Ascending aorta (tissue), 2 donors: ENCODE measurements at places on chromosomes 11 and 22. TPM values are rescaled to one million over a fixed set of nuclear protein-coding genes. Genes with fewer than 3 reads are reported as not detected.

GRCh38 chr11:86490582-86490981, 115.9 kb downstream of the CCDC81 start:
- H3K36me3 ChIP-seq: no peaks in the 10 kb centered on the region
- H3K4me3 ChIP-seq: no peak overlapping the region
- no peaks in the 10 kb centered on the region for H3K27me3 ChIP-seq
- H3K27ac ChIP-seq: no peak overlapping the region
- H3K4me1 ChIP-seq: no peaks in the 10 kb centered on the region

- no peak overlapping the region for H3K4me3 ChIP-seq
- H3K27me3 ChIP-seq: no peaks in the 10 kb centered on the region
- no peak overlapping the region for H3K27ac ChIP-seq
- H3K36me3 ChIP-seq: no peaks in the 10 kb centered on the region
- H3K4me1 ChIP-seq: peaks cover 14% of the 10 kb centered on the region
- no peak for DNase-seq
Measured at GRCh38 chr22:24514241-24515026, 19.3 kb downstream of the UPB1 start.

GRCh38 chr11:67627812-67628624, 1.7 kb downstream of the NUDT8 start:
- DNase-seq: no peak
- no peaks in the 10 kb centered on the region for H3K36me3 ChIP-seq
- H3K4me1 ChIP-seq: peaks cover 6% of the 10 kb centered on the region
- no peaks in the 10 kb centered on the region for H3K27me3 ChIP-seq
- no peak overlapping the region for H3K4me3 ChIP-seq

DNA sequence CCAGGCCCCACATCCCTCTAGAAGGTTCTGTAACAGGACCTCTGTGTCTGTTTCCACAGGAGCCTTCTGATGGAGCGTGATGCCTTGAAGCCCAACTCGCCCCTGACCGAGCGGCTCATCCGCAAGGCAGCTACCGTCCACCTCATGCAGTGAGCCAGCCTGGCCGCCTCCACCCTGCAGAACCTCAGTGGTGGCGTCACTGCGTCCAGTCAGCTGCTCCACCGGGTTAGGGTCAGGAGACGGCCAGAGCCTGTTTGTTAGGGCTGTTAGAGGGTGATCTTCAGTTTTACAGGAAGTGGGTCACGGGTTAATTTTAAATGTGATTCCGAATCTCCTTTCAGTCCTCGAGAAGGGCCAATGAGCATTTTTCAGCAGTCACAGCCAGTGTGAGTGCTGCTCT, 3.9 kb upstream of the GTSE1 start:
- no peak for DNase-seq
- peaks cover 18% of the 10 kb centered on the region for H3K36me3 ChIP-seq
- no peak overlapping the region for H3K27ac ChIP-seq
- H3K4me3 ChIP-seq: no peak overlapping the region

GRCh38 chr11:100984668-100985067, 144.9 kb downstream of the PGR start:
- H3K27ac ChIP-seq: no peak overlapping the region
- H3K4me3 ChIP-seq: no peak overlapping the region
- DNase-seq: no peak
- no peaks in the 10 kb centered on the region for H3K27me3 ChIP-seq
- H3K4me1 ChIP-seq: no peaks in the 10 kb centered on the region
- H3K36me3 ChIP-seq: no peaks in the 10 kb centered on the region

- no peak for DNase-seq
- H3K4me1 ChIP-seq: no peaks in the 10 kb centered on the region
- no peaks in the 10 kb centered on the region for H3K36me3 ChIP-seq
- H3K4me3 ChIP-seq: no peak overlapping the region
Measured at GRCh38 chr11:42552786-42553185, 759.0 kb upstream of the API5 start.

DNA sequence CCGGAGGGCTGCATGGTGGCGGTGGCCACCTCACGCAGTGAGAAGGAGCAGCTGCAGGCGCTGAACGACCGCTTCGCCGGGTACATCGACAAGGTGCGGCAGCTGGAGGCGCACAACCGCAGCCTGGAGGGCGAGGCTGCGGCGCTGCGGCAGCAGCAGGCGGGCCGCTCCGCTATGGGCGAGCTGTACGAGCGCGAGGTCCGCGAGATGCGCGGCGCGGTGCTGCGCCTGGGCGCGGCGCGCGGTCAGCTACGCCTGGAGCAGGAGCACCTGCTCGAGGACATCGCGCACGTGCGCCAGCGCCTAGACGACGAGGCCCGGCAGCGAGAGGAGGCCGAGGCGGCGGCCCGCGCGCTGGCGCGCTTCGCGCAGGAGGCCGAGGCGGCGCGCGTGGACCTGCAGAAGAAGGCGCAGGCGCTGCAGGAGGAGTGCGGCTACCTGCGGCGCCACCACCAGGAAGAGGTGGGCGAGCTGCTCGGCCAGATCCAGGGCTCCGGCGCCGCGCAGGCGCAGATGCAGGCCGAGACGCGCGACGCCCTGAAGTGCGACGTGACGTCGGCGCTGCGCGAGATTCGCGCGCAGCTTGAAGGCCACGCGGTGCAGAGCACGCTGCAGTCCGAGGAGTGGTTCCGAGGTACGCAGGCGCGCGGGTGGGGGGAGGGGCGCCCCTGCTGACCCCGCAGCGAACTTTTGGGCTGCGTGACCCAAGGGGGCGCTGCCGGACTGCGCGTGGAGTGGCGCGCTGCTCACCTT, 670 bp downstream of the NEFH start:
- no peak for DNase-seq
- peak overlapping the region; percentile 42 for H3K4me3 ChIP-seq
- H3K36me3 ChIP-seq: no peaks in the 10 kb centered on the region

GRCh38 chr22:32880505-32880892, 79.0 kb downstream of the TIMP3 start:
- H3K4me3 ChIP-seq: no peak overlapping the region
- no peaks in the 10 kb centered on the region for H3K4me1 ChIP-seq
- no peaks in the 10 kb centered on the region for H3K27me3 ChIP-seq

DNA sequence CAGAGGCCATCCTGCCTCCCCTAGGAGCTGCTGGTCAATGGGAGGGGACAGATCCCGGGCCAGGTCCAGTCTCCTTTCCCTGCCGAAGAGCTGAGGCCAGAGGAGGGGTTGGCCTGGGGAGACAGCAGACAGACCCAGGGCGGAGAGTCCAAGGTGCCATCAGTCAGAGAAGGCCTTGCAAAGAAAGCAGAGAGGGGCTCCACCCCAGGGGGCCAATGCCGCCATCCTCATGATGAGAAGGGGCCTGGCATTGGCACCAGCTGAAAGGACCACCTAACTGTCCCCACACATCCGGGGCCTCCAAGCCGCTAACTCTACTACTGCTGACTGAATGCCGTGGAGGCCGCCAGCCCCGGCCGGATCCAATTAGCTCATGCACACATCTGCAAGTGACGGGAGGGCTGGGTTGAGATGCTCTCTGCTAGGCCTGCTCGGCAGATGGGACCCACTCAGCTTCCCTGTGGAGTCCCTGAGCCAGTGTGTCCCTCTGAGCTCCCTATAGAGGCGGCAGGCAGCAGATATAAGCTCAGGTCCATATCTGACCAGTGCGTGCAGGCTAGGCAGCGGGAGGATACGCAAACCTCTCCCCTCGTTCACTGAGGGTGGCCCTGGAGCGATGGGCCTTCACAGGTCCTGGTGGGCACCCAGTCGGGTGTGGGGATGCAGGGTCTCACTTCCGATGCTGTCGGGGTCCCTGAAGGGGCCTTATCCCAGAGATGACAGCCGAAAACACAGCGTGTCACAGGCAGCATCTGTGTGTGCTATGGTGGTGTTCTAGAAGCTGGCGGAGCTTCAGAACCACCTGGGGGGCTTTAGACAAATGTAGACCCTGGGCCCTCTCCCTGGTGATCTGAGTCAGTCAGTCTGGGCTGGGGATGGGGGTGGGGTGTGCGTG, 183.9 kb downstream of the CTTN start:
- H3K27ac ChIP-seq: no peak overlapping the region
- H3K36me3 ChIP-seq: no peaks in the 10 kb centered on the region
- no peak overlapping the region for H3K4me3 ChIP-seq
- no peaks in the 10 kb centered on the region for H3K4me1 ChIP-seq

DNA sequence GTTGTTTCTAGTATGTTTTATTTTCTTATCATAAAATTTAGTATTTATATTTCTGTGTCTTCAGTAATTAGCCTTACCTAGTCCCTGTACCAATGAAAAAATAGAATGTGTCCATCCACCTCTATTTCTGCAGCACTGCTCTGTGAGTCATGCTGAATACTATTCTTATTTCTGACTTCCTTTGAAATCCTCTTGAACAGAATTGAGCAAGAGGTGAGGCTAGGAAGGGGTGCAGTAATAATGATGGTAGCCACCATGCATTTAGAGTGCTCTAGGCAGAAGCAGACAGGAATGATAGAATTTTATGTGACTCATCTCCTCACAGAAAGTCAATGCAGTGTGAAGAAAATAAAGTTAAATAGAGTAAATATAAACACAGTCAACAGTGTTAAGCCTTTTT, 60.0 kb downstream of the OR10A6 start:
- H3K4me1 ChIP-seq: no peaks in the 10 kb centered on the region
- H3K27ac ChIP-seq: no peak overlapping the region
- H3K4me3 ChIP-seq: no peak overlapping the region
- no peak for DNase-seq
- no peaks in the 10 kb centered on the region for H3K36me3 ChIP-seq

DNA sequence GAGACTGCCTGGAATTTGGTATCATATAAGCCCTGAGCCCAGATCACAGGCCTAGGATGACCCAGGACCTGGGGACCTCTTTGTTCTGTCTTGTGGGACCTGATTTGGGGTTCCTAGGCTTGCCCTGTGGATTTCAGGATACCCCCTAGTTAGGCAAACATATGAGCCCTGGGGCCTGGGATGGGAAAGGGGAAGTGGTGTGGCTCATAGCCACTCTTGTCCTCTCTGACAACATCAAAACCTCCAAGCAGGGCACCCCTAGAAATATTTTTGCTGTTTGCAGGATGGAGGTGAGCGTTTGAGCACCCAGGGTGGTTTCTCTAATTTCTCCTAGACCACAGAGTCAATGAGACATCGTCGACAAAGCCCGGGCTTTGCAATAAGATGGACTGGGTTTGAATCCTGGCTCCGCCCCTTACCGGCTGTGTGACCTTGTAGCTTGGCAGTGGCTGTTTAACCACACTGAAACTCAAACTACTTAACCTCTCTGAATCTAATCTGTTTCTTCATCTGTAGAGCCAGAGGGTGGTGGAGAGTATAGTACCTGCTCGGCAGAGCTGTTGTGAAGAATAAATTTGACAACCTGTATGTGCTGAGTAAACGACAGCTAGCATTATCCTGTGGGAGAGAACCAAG, 5.3 kb upstream of the LRRC10B start:
- no peak overlapping the region for H3K4me3 ChIP-seq
- H3K36me3 ChIP-seq: no peaks in the 10 kb centered on the region
- H3K4me1 ChIP-seq: no peaks in the 10 kb centered on the region
- no peak overlapping the region for H3K27ac ChIP-seq
- DNase-seq: no peak

DNA sequence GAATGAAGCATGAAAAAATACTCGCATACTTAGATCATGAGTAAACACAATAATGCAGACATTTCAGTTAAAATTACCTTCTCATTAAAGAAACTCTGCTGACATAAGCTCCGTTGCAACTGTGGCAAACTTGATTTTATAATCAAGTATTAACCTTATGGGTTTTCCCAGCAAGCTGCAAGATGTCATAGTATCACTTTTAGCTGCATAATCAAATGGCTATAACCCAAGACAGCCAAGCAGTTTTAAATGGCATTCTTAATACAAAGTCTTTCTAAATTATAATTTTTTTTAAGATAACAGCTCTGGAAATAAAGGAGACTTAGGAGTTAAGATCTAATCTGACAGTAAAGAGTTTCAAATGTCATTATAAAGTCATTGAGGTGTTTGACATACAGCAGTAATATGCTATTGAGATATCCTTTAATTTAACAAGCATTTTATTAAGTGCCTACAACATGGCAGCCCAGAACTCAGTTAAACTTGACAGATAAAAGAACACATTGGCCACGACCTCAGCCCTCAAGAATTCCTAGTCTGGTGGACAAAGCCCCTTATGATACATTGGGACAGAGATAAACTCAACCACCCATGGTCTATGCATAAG, 163.1 kb upstream of the FAT3 start:
- no peaks in the 10 kb centered on the region for H3K27me3 ChIP-seq
- H3K4me3 ChIP-seq: no peak overlapping the region
- H3K27ac ChIP-seq: no peak overlapping the region

DNA sequence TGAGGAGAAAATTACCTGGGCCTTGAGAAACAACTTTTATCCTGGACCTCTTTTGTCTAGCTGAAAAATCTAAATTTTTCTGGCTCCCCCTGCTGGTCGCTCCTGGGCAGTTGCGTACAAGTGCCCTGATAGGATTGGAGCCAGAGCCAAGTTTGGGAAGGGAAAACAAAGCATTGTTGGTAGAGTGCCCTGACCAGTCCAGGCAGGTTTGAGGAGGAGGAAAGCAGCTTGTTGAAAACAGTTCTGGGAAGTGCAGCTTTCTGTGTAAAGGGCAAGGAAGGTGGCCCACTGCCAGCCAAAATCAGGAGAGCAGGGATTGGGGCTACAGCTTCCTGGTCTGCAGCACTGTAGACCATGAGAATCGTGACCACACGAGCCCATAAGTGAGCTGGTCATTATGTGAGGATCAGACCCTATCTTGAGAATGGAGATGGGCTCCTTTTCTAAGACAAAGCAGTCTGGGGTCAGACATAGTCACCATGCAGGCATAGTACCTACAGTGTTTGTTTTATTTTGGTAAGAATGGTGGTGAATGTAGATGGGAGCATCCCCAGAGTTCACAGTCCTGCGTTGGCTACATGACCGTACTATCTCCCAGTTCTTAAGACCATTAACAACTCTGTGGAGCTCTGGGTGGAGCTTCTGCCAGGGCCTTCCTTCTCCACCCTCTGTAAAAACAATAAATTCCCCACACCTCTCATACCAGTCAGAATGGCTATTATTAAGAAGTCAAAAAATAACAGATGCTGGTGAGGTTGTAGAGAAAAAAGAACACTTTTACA, 21.3 kb upstream of the PIK3IP1 start:
- DNase-seq: peak; percentile 11
- H3K27ac ChIP-seq: peak overlapping the region; percentile 66
- no peak overlapping the region for H3K4me3 ChIP-seq
- H3K4me1 ChIP-seq: peaks cover 5% of the 10 kb centered on the region

GRCh38 chr11:27694992-27695391, 5.3 kb downstream of the BDNF start:
- H3K4me3 ChIP-seq: no peak overlapping the region
- H3K27ac ChIP-seq: no peak overlapping the region
- H3K4me1 ChIP-seq: peaks cover 13% of the 10 kb centered on the region
- DNase-seq: no peak
- H3K36me3 ChIP-seq: no peaks in the 10 kb centered on the region

- H3K36me3 ChIP-seq: no peaks in the 10 kb centered on the region
- no peak overlapping the region for H3K4me3 ChIP-seq
- peaks cover 3% of the 10 kb centered on the region for H3K4me1 ChIP-seq
- H3K27me3 ChIP-seq: no peaks in the 10 kb centered on the region
Measured at GRCh38 chr11:61918938-61919704, 1.8 kb upstream of the RAB3IL1 start.

- H3K4me3 ChIP-seq: no peak overlapping the region
- H3K27me3 ChIP-seq: no peaks in the 10 kb centered on the region
- no peaks in the 10 kb centered on the region for H3K4me1 ChIP-seq
Measured at GRCh38 chr11:33185756-33186155, 24.5 kb upstream of the CSTF3 start.

CARD10 gene
- total RNA-seq: 21.0 TPM

SPECC1L gene
- total RNA-seq: 66.9 TPM

MS4A1 gene
- not detected for total RNA-seq

SUSD2 gene
- total RNA-seq: 51.0 TPM

TMEM179B gene
- total RNA-seq: 102 TPM

DDTL gene
- total RNA-seq: not detected

OR5A1 gene
- not detected for total RNA-seq
